Motor neuron (in vitro differentiated cells): ENCODE measurements at places on chromosomes 12 and 14.

DNA sequence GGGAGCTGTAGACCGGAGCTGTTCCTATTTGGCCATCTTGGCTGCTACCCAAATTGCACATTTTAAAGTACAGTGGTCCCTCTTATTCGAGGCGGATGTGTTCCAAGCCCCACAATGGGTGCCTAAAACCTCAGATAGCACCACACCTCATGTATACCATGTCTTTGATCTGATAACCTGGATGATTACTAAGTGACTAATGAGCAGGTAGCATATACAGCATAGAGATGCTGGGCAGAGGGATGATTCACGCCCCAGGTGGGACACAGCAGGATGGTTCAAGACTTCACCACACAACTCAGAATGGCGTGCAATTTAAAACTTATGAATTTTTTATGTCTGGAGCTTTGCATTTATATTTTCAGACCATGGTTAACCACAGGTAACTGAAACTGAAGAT, 255.0 kb downstream of the AKAP6 start:
- no peak for ATAC-seq

- ATAC-seq: peak; percentile 6
Measured at GRCh38 chr12:106136263-106136662, 2.5 kb downstream of the NUAK1 start.

DNA sequence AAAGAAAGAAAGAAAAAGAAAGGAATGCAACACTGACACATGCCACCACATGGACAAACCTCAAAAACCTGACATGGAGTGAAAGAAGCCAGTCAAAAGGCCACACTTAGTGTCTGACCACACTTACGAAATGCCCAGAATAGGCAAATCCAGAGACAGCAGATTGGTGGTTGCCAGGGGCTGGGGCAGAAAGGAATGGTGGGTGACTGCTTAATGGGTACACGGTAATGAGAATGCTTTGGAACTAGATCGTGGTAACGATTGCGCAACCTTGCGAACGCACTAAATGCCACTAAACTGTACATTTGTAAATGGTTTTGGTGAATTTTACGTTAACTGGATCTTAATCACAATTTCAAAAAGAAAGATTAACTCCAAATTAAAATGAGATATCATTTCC, 39.5 kb downstream of the SCARB1 start:
- no peak for ATAC-seq

- peak; percentile 70 for ATAC-seq
Measured at GRCh38 chr14:100677554-100678468, 48.9 kb upstream of the DLK1 start.

DNA sequence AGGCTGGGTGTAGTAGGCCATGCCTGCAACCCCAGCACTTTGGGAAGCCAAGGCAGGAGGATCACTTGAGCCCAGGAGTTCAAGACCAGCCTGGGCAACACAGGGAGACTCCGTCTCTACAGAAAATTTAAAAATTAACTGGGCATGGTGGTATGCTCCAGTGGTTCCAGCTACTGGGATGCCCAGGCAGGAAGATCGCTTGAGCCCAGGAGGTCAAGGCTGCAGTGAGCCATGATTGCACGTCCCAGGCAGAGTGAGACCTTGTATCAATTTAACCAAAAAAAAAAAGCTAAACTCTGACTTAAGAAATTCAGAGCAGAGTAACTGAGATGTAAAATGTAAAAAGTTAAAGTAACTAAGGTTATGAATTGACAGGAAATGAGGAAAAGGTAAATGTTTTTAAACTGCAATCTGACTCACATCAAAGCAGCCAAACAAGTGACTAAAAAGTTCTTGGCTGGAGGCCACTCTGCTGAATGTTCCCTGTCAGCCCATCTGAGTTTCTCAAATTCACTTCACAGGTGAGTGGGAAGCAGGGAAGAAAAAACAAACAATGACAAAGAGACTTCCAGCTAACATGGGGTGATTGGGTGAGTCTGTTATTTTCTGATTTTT, 21.3 kb downstream of the PRKD1 start:
- no peak for ATAC-seq

GRCh38 chr12:54708826-54709225, 60.7 kb upstream of the DCD start:
- no peak for ATAC-seq

- no peak for ATAC-seq
Measured at GRCh38 chr14:37253905-37254304, 56.2 kb downstream of the MIPOL1 start.

DNA sequence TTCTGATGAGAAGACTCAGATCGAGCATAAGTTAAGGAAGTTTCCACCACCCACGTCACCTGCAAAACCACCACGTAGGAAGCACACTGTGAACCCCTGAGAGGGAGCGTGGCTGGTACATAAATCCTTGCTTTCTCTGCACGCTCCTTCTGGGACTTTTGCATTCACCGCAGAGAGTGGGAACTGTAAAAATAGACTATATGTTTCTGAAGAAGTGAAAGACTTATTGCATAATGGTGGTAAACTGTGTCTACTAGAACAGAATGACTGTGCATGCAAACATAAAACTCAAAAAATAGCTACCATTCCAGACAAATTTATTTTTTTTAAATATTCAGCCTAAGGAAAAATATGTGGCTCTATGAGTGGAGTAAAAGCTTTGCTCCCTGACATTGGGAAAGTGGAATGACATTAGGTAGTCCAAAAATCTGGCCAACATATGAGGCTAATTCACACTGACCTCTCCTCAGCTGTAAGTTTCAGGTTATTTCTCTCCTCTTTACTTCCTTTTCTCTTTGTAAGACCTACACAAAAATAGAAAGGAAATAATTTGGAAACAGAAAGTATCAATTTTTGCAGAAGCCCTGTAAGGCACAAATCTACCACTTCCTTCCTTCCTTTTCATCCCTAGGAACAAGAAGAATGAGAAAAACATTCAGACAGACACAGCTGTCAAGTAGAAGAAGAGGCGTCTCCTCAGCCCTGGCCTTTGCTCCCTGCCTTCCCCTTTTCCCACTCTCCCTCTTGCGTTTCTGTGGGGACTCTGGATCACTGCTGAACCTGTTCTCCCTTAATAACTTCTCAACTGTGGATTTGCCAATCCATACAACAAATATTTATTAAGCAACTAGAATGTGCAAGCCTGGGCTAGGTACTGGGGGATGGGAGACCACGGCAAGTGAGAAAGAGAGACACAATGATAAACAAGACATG, 264.3 kb upstream of the FOXN3 start:
- ATAC-seq: no peak

GRCh38 chr14:60327447-60328331, 78.7 kb downstream of the PPM1A start:
- peak; percentile 88 for ATAC-seq

GRCh38 chr14:74611650-74612349, at the start of gene LTBP2:
TSS of gene LTBP2 (minus strand) at chr14:74612237. CDS start at chr14:74611944, 293 bp downstream.
- ATAC-seq: peak; percentile 35

DNA sequence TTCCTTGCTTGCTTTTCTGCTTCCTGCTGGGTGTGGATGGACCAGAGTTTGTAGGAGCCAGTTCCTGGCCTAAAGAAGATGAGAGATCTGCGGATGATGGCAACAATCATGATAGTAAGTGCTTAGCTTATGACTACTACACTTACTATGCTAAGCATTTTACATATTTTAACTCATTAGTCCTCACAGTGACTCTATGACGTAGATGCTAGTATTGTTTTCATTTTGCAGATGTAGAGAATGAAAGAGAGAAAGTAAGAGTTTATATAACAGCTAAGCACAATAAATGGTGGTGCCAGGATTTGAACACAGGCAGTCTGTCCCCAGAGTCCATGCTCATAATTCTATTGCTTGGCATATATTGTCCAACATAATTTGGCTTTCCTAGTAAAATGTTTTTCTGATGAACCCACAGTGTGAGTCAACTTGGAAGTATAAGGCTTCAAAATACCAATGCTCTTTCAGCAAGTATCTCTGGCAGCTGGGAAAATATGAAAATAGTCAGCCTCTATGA, 363.2 kb upstream of the DDHD1 start:
- ATAC-seq: no peak

DNA sequence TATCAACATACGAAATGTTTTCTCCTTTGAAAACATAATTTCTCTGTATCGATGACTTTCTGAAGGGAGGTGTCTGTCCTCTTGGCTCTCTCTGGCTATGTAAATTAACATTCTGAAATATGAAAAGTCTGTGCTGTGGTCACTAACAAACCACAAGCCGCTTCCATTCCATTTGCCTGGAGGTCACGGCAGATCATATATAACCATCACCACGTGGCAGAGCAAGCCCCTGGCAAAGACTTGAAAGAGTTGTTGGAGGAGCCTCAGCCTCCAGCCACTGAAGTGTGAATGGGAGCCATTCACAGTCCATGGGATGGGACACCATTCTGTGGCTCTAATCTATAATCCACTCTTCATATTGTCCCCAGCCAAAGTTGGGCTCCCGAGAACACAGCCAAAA, 39.6 kb downstream of the CDKL1 start:
- ATAC-seq: no peak

- peak; percentile 42 for ATAC-seq
Measured at GRCh38 chr12:46773586-46774321, 52.0 kb downstream of the SLC38A4 start.

DNA sequence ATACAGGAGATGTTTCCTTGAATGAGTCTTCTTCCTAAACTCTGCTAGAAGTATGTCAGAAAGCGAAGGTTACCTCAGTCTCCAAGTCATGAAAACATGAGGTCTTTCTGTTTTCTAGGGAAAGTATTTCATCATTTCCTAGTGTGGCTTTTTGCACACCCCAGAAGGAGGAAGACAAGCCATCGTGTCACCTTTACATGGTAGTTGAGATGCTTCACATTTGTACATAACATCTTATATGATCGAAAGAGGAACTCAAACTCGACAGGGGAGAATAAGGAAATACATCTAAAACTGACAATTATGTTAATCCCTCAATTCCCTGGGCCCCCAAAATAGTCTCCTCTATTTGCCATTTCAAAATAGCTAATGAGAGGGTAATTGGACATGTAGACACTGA, 214.1 kb upstream of the PLEKHG7 start:
- no peak for ATAC-seq

GRCh38 chr14:55514819-55515490, 65.1 kb upstream of the KTN1 start:
- ATAC-seq: no peak

- no peak for ATAC-seq
Measured at GRCh38 chr14:54769951-54770863, 132.4 kb downstream of the GCH1 start.

DNA sequence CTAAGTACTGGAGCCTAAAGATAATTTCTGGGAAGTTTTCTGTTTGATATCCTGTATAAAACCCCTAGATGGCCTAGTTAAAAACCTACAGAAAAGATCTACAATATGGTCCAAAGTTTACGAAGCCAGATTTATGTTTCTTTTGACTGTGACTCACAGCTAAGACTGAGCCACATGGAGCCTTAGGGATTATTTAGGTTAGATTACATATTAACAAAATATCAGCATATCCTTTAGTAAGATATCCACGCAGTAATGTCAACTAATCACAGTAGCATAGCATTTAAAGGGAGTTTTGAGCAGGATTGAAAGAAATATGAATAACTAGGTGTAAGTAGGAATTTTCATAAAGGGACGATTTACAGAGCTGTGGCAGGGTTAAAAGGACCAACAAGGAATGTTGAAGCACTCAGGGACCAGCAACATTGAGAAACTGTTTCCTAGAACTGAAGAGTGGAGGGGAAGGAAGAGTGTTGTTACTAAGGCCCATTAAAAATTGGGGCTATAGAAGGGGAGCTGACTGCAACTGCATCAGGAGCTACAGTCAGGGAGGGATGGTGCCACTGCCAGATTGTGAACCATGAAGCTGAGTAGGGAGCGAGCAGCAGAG, 155.5 kb downstream of the DACT1 start:
- no peak for ATAC-seq

- no peak for ATAC-seq
Measured at GRCh38 chr14:22607291-22607690, 9.2 kb downstream of the ABHD4 start.

DNA sequence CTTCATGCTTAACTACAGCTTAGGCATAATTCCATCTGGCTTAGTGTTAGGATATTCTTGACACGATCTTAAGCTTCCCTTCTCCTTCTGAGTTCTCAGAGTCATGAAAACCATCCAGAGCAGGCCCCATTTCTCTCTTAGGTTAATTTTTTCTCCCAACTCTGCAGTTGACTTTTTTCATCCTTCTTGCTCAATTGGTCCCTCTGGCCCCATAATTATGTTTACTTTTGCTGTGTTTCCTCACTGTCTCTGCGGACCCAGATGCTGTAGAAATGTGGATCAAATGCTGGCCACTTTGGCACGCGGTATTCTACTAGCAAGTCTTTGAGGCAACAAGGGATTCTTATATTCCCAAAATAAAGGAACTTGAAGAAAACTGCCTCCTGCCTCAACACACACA, 9.5 kb downstream of the TMEM132C start:
- no peak for ATAC-seq

DNA sequence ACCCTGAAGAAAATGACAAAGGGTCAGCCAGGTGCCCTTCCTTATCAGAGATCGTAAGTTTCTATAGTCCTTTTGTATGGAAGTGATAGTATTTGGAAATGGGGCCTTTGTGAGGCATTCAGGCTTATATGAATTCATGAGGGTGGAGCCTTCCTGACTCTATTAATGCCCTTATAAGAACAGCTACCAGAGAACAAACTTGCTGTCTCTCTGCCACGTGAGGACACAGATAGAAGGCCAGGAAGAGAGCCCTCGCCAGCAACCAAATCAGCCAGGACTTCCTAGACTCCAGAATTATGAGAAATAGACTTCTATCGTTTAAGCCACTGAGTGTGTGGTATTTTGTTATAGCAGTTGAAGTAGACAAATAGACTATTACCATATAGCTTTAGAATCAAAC, 36.7 kb downstream of the TRMT5 start:
- ATAC-seq: peak; percentile 47

GRCh38 chr14:71103662-71104484, 196.6 kb downstream of the PCNX1 start:
- peak; percentile 65 for ATAC-seq

DNA sequence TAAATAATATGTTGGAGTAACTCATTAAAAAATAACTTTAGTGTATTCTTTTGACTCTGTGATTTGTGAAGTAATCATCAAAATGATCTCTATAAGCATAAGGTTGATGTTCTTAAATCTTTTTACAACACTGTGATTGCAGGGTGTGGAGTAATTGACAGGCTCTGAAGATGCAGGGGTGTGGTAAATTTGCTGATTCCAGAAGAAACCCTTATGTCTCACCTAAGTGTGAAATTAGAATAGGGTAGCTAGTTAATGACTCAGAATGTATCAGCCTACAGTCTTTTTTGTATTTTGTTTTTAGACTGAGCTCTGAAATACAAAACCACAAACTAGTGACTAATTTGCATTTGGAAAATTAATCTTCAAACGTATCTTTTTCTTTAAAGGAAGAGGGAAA, 5.9 kb downstream of the PRPF39 start:
- ATAC-seq: peak; percentile 76

GRCh38 chr12:2582631-2583030, 212.1 kb upstream of the FKBP4 start:
- no peak for ATAC-seq
